RWPE2 (cell line): ENCODE measurements at places on chromosomes 6 and 20.

GRCh38 chr6:158672726-158673125, 22.9 kb downstream of the SYTL3 start:
- DNase-seq = no peak

DNA sequence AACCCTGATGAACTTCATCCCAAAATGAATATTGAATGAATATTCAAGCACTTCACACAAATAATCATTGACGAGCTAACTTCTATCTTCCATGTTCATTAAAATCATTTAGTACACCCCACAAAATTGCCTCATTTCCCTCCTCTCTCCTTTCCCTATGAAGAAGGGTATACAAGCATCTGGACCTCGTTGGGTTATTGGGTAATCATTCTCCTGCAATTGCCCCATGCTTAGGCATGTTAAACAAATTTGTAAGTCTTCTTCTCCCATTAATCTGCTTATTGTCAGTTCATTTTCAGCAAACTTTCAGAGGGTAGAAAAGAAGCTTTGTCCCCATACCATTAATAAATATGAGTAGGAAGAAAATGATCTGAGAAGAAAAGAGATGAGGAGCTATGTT, 27.6 kb downstream of the PRKN start:
- no peak for DNase-seq

DNA sequence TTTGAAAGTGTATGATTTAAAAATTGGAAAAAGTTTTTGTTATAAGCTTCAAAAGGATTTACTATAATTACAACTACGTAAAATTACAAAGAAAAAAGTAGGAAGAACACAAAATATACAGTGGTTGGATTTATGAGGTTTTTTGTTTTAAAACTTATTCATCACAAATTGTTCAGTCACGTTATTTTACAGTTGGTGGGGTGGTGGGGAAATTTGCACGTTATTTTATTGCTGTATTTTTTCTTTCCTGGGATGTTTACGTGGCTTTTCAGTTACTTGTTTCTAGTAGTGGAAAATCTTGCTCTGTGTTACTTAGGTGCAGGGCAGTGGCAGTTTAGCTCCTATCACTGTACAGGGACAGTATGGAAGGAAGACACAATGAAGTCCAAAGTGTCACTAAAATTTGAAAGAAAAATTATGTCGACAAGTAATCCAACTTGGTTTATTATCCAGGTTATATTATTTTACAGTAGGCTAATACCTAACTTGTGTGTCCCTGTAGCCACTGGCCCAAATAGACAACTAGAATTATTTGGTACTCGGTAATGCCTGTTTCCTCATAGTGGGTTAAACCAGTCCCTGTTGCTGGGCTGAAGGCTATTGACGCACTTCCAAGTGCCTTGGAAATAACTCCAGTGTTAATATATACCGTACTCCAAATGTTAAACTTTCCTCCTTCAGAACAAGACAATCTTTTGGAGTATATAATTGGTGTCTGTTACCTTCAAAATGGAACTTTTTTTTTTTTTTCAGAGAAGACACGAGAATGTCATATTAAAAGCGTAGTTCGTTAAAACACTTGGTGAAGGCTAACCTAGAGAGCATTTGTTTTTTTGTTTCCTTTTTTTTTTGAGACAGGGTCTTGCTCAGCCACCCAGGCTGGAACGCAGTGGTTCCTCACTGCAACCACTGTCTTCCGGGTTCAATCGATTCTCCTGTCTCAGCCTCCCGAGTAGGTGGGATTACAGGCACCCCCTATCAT, 4.6 kb downstream of the JARID2 start:
- DNase-seq = no peak

- DNase-seq = no peak
Measured at GRCh38 chr20:46214824-46215488, 93.3 kb downstream of the CDH22 start.

DNA sequence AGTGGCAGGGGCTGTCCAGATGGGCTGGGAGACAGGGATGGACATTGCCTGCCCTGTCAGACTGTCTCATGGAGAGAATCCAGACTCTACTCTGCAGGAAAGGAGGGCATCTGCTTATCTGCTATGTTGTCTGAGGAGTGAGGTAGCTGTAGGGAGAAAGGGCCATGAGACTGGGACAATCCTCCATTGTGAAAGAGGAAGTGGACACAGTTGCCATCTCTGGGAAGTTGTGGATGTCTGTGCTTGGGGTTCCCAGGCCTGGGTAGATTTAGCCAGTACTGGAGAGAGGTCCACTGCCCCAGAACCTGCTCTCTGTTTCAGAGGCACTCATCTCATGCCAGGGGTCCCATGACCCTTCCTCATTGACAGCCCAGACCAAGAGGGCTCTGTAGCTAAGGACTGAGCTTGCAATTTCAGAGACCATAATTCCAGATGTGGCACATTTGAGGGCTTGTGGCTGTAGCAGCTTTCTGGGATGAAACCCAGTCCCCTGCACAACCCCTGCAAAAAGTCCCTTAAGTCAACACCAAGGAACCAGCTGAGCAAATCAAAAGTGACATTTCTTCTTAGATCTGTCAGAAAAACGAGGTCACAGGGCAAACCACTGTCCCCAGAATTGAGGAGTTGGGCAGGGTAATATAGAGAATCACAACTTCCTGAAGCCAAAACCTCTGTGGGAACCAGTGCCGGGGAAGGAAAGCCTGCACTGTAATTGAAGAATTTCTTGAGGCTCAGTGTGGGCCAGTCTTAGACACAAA, 4.1 kb upstream of the SIRPG start:
- no peak for DNase-seq
